Right lung (tissue), 10 donors: ENCODE measurements at places on chromosomes 2 and 18.

- no peak for DNase-seq
Measured at GRCh38 chr2:148742373-148742772, 97.8 kb downstream of the EPC2 start.

- no peak for DNase-seq
Measured at GRCh38 chr2:33106115-33106514, 159.4 kb downstream of the LTBP1 start.

- DNase-seq, result no peak
Measured at GRCh38 chr2:132670496-132671150, 618 bp upstream of the LYPD1 start.

DNA sequence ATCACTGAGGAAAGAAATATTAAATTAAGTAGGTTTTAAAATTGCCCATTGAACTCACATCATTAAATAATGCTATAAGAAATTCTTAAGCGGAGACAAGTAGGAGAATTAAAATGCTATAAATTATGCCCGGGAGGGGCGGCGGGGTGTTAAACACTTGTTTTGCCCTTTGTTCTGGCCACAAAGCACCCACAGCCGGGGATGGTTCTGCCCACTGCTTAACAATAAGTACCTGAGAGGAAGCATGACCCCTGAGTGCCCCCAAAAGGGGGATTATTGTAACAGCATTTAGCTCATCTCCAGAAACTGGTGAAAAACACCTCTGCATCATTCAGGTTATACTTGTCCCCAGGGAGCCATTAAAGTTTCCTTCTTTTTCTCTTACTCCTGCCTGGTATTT, 332.7 kb upstream of the POU3F3 start:
- no peak for DNase-seq

DNA sequence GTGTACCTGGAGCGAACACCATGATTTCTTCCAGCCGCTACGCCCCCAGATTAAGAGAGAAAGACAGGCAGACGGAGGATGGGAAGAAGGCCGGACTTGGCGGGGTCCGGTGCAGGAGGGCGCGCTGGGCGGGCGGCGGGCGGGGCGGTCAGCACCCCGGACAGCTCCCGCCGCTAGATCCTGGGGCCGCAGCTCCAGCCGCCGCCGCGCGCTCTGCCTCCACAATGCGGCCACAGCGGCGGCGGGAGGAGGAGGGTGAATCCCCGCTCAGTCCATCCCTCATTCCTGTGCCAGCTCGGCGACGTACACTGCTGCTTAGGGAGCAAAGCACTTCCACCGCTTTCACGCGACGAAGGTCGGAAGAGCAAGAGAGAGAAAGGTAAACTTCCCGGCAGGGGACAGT, at the start of gene AKAIN1:
TSS of gene AKAIN1 (minus strand) at position 226 of the 403 bp plus-strand sequence. CDS start at position 22, 204 bp downstream.
- DNase-seq, result peak; percentile 33

- DNase-seq, result no peak
Measured at GRCh38 chr18:4157352-4157751, 297.8 kb downstream of the DLGAP1 start.

GRCh38 chr2:43427032-43427424, 168.8 kb downstream of the THADA start:
- no peak for DNase-seq

GRCh38 chr2:8475349-8476031, 206.4 kb upstream of the ID2 start:
- no peak for DNase-seq

- no peak for DNase-seq
Measured at GRCh38 chr2:198961547-198961946, 496.2 kb downstream of the SATB2 start.

DNA sequence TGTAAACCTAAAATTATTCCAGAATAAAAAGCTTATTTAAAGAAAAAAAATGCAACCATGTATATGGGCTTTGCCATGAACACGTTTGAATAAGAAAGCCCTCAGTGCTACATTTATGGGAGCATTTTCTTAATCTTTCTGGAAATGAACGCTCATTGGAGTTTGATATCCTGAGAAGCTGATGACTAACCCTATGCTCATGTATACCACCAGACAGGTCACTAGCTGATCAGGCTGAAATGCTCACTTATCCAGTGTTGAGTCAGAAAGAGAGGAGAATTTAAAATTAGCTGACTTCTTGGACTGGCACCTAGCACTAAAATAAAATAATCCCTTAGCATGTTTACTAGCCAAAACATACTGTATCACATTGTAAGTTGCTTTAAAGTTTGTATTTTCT, 254.9 kb upstream of the SIX3 start:
- no peak for DNase-seq

DNA sequence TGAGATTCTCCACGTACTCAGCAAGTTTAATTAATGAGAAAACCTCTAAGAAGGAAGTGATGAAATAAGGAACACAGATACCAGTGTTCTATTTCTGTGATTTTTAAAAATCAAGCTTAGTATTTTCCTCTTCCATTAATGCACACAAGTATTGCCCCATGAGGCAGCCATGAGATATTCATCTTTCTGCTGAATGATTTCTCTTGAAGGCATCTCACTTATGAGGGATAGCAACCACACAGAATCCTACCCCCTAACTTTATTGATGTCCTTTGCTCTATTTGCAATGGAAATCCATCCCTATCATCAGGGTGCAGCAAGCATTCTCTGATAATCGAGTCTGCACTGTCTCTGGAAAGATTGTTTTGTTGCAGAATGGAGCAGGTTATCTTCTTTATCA, 244.1 kb upstream of the NRP2 start:
- no peak for DNase-seq

DNA sequence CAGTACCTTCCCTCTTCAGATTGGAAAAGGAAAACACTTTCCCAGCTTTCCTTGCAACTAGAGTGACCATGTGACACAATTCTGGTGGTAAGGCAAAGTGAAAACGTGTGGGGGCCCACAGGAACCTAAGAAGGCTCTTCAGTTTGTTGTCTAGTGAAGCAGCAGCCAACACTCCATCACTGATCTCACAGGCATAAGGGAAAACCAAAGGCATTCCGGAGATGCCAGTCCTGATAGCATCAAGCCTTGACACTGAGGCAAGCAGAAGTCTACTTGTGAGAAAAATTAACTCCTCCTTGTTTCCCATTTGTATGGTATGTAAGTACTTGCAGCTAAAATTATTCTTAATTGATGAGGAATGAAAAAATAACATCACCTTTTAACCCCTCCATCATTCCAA, 88.3 kb downstream of the ETAA1 start:
- no peak for DNase-seq

DNA sequence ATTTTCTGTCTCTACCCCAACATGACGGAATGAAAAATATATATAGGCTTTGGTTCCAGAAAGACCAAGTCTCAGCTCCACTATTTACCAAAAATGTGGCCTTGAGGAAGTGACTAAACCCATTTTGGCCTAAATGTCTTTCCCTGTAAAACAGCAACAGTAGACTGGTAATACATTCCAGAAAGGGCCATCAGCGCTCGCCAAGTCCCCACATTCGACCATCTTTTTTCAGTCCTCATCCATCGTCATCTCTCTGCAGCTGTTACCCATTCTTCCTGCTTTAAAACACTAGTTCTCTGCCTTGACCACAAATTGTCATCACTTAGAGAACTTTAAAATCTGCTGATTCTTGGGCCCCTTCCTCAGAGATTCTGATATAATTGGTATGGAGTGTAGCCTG, 183.8 kb upstream of the CTAGE1 start:
- DNase-seq, result no peak

- DNase-seq, result no peak
Measured at GRCh38 chr2:197386242-197386641, 48.6 kb downstream of the SF3B1 start.

GRCh38 chr2:196407675-196408264, 231.7 kb upstream of the CCDC150 start:
- DNase-seq, result no peak

- DNase-seq, result no peak
Measured at GRCh38 chr2:118942031-118942430, at the start of gene MARCO. MARCO (plus strand) TSS chr2:118942194; CDS start chr2:118942301, 107 bp downstream.

- no peak for DNase-seq
Measured at GRCh38 chr2:159073256-159073655, 104.8 kb downstream of the TANC1 start.

- no peak for DNase-seq
Measured at GRCh38 chr2:32330136-32330535, 26.7 kb upstream of the BIRC6 start.

GRCh38 chr2:228927028-228928010, 343.8 kb downstream of the PID1 start:
- no peak for DNase-seq

DNA sequence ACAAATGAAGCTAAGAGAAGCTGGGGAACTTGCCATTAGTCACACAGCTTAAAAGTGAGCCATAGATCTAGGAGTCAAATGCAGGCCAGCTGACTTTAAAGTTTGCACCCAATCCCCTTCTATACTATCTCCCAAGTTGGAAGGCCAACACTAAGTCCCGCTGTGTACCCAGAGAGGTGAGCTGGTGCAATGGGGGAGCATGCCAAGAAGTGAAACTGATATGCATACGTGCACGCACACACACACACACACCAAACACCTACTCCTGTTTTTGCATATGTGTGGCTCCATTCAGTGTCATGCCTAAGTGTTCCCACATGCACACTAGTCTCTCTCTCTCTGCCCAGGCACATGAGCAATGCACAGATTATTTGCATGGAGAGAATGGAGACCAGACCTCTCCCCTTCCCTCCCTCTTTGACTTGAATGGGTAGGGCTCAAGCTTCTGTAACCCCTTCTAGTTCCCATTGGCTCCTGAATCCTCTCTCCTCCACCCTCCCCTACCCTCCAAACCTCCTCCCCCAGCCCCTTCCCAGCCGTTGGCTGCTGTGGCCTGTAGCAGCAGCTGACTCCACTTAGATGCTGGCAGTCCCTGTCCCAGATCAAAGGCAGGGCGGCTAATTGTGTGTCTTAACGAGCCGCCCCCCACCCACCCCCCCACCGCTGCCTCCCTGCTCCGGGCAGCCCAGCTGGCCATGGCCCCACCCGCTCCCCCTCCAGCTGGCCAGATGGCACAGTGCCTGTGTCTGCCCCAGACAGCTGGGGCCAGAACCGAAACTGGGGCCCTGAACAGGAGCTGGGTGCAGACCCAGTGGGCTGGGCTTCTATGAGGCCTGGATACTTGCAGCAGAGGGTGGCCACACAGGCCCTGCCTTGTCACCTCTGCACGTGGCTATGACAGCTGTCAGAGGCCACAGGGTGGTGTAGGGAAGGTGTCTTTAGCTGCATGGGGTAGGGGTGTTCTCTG, 5.6 kb downstream of the WNT10A start:
- DNase-seq, result peak; percentile 45

- DNase-seq, result peak; percentile 16
Measured at GRCh38 chr18:8703781-8704301, 1.5 kb upstream of the MTCL1 start.

DNA sequence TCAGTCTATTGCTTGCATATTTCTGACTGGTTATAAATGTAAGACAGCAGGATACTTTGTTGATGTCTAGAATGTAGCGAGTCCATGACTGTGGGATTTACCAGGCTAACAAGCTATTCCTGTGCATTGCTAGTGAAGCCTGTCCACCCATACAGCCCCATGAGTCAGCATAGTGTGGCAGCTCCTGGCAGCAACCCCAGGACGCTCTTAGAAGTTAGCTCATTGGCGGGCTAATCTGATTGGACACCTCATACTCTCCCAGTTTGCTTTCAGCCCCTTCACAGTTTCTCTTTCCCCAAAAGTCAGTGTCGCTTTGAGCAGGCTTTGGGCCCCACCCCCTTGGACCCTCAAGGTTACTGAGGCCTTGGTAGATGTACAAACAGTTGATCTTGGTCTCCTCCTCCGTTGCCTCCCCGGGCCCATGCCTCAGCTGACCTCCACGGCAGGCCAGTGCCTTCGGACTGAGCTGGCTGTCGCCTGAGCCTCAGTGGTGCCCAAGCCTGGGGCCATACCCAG, 48.0 kb downstream of the COA5 start:
- DNase-seq, result no peak

- DNase-seq, result no peak
Measured at GRCh38 chr2:2230433-2230817, 100.7 kb downstream of the MYT1L start.

DNA sequence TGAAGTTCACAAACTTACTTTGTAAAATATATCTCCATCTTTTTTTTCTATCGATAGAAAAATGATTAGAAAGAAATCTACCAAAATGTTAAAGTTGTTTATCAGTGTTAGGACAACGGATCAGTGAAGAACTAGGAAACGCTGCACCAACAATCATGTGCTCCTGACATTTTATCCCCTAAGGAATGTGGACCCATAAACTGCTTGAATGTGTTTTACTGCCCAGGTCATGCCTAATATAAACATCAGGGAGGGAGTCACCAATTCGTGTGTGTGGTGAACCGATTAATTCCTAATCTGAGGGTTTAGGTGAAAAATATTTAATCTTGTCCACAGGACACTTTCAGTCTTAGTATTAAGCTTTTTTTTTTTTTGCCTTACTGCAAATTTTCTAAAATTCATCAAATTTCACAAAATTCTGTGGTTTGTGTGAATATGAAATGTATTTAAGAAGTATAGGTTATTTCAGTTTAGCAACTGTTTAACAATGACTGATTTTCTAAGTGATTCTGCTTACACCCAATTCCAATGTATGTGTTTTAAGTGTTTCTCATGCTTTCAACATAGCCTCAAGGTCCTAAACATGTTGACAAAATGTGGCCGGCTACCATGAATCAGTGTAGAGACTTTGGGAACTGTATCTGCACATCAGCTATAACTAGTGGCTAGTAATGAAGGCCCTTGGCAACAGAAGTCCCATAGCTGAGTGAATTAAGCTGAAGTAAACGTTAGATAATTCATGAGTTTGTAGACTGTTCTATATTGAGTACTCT, 11.1 kb upstream of the KIDINS220 start:
- no peak for DNase-seq

GRCh38 chr2:233317196-233317943, 9.8 kb downstream of the SAG start:
- DNase-seq, result no peak

DNA sequence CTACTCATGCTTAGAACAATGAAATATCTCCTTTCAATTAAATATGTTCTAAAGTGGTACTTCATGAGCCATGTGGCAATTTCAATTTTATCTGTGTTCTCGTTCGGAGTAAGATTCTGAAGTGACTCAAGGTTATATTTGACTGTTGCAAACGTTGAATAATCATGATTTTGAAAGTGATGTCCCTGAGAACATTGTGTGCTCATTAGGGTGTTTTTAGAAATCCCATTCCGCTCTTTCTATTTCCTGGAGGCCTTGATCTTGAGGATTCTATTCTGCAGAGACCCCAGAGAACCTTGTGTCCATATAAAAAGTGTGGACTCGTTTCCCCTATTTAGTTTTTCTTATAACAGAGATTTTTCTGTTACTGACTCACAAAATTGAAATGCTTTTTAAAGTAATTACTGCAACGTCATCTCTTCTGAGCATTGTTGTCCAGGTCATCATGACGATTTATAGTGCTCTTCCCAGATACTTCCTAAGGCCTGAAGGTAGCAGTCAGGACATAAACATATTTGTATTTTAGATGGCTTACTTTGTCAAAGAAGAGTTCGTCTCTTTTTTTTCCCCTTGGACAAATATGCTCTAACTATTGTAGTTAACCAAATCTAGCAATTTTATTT, 27.2 kb downstream of the IL1R2 start:
- DNase-seq, result no peak

GRCh38 chr2:61961231-61961901, 55.9 kb downstream of the COMMD1 start:
- DNase-seq, result no peak

- DNase-seq, result no peak
Measured at GRCh38 chr2:26983746-26984145, 13.3 kb downstream of the MAPRE3 start.

GRCh38 chr18:911025-911424, 6.4 kb downstream of the ADCYAP1 start:
- no peak for DNase-seq
